ENCODE measurements at places on chromosomes 11 and 22.

DNA sequence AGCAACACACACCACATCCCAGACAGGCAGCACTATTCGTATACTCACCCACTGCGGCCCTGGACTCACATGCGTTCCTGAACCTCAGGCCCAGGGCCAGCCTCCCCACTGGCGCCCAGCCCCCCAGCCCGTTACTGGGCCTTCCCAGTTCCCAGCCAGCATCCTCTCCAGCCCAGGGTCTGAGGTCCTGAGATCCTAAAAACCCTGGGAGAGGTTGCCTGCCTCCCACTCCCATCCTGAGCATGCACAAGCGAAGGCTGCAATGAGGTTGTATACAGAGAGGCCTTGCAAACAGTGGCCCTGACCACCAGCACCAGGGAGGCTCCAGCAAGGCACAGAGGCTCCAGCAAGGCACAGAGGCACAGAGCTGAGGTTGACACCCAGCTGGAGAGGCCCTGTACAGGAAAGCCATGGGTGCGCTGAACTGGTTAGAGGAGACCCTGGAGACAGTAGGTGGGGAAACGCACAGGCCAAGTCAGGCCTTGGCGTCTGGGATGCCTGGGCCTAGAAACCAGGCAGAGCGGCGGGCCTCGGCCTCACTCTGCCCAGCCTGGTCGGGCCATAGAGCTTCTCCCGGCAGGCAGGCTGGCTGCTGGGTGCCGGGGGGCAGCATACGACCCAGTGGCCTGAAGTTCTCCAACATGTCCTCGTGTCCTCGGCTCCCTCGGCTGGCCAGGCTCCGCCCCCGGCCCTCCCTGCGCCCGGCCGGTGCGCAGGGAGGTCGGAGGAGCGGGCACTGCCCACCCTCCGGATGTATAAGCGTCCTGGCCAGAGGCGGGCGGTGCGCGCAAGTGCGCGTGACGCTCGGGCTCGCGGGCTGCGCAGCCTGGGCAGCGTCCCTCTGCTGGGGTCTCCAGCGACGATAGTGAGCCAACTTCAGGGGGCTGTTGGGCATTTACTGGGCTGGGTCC, 2.3 kb upstream of the TBX1 start:
- no peak for DNase-seq

GRCh38 chr22:41047801-41048211, 44.6 kb upstream of the EP300 start:
- no peak for DNase-seq

- no peak for DNase-seq
These were observed 96.1 kb downstream of the FDX1 start for GRCh38 chr11:110525883-110526282.

- DNase-seq, result no peak
These were observed 60.7 kb downstream of the CDKN1C start for GRCh38 chr11:2824851-2825250.

DNA sequence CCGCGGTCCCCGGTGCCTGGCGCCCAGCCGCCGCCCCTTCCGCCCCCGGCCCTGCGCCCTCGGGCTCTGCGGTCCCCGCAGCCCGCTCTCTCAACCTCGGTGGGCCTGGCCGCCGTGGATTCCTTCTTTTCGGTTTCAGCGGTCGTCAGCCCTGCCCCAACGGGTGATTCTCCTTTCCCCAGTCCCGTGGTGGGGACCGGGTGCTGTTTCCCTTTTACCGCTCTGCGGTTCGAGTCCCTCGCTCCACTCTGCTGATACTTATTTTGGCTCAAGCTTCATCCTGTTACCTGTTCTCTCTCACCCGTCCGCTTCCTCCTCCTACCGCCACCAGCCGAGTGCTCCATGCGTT, 494 bp downstream of the ZDHHC5 start:
- DNase-seq, result no peak

DNA sequence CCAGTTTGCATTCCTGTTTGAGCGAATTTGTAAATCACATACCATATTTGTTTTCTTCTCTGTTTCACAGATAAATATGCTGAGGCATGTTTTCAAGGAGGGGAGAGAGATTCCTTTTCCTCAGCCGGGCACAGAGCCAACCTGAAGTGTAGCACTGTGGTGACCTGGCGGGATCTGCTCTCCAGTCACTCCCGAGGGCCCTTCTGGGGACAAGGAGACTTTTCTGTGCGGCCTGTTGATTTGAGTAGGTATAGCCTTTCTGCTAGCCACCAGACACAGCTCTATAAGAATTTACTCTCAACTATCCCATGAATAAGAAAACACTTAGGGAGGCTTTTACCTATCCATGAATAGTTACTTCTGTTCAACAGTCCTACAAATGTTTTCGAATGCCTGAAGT, 63.5 kb upstream of the FDX1 start:
- no peak for DNase-seq

DNA sequence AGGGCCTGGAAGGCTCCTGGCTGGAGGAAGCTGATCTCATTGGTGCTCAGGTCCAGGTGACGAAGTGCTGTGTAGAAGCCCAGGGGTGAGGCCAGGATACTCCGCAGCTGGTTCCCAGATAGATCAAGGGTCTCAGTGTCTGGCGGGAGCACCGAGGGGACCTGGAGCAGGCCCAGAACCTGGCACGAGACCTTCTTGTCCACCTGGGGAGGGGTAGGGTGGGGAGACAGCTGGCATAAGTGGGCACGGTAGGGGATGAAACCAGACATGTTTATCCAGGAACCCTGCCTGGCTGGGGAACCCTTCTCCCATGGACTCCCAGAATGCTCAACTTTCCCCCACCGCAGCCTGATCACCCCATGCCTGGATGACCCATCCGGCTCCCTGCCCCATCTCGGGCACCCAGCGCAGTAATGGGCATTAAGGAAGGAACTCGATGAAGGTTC, 9.2 kb downstream of the LRRC32 start:
- no peak for DNase-seq

- DNase-seq, result no peak
These were observed 243.5 kb upstream of the ANO3 start for GRCh38 chr11:26088391-26088790.

All from H54 (cell line).